Stimulated activated CD8-positive, alpha-beta memory T cell treated with anti-CD3 and anti-CD28 coated beads, Interleukin-15, amount 100 ng/mL, for 4 hours (primary cell): ENCODE measurements at places on chromosomes 4 and X.

- no peak for DNase-seq
These were observed 29.0 kb upstream of the GPM6B start for GRCh38 chrX:13845721-13846378.

GRCh38 chr4:14254252-14254651, 626.7 kb upstream of the BOD1L1 start:
- no peak for DNase-seq

DNA sequence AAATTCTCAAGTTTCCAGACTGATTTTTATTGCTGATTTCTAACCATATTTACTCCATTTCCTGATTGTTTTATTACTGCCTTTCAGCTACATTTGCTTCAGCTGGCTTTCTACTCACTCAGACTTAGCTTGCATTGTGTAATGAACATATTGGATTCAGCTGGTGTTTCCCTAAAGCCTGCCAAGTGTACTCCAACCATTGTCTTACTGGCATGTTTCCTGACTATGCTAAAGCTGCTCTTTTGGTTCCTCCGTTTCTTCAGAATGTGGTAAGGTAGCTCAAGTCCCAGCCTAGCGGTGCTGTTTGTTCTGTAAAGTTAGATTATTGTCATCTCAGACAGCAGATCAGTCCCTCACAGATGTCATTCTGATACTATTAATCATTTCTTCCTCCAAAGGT, 53.1 kb upstream of the GLRA2 start:
- no peak for DNase-seq

DNA sequence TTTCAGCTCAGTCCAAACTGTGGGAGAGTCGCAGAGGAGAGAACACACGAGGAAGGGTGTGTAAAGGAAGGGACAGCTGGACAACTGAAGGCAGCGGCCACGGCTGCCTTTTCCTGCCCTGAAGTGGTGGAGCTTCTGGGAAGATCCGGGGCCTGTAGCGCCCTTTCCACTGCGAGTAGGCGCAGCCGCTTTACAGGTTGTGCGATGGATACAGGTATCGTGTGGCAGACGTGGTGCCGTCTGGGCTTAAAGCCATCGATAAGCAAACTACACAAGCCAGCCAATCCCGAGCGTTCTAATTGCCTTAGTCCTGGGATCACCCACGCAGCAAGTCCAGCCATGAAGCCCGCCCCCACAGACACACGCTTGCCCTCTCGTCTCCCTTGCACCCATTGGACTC, 15.4 kb downstream of the NKX6-1 start:
- DNase-seq, result no peak

DNA sequence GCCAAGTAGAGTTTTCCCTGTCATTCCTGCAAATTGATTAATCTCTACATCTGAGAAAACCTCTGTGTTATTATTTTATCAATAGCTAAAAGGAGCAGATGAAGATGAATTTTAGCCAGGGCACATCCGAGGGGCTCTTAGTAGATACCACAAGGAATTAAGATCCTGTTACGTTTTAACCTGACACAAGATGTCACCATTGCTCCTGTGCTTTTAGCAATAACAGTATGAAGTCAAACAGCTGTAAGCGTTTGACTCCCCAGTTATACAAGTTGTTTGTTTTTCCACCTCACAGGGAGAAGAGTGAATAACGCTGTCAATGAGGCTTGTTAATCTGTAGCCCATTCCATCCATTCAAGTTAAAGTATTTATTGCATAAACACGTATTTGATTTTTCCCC, 76.0 kb upstream of the AP1S2 start:
- DNase-seq, result no peak

- no peak for DNase-seq
These were observed 87.6 kb upstream of the TSPAN7 start for GRCh38 chrX:38473701-38474100.

DNA sequence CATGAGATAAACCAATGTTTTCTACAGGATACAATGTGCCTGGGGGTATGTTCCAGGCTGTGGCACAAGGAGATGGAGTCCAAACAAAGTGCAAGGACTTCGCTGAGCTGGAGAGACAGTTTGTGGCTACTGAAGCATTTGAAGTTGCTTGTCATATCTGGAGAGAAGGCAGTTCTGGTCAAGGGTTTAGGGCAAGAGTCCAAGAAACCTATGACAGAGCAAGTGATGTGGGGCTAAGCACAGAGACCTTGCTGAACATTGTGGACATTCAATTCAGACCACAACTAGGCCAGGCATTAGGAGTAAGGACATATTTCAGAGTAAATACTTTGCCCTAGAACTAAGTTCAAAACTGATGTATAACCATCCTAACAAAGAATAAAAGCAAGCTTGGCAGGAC, 34.8 kb downstream of the MAGED4B start:
- no peak for DNase-seq

DNA sequence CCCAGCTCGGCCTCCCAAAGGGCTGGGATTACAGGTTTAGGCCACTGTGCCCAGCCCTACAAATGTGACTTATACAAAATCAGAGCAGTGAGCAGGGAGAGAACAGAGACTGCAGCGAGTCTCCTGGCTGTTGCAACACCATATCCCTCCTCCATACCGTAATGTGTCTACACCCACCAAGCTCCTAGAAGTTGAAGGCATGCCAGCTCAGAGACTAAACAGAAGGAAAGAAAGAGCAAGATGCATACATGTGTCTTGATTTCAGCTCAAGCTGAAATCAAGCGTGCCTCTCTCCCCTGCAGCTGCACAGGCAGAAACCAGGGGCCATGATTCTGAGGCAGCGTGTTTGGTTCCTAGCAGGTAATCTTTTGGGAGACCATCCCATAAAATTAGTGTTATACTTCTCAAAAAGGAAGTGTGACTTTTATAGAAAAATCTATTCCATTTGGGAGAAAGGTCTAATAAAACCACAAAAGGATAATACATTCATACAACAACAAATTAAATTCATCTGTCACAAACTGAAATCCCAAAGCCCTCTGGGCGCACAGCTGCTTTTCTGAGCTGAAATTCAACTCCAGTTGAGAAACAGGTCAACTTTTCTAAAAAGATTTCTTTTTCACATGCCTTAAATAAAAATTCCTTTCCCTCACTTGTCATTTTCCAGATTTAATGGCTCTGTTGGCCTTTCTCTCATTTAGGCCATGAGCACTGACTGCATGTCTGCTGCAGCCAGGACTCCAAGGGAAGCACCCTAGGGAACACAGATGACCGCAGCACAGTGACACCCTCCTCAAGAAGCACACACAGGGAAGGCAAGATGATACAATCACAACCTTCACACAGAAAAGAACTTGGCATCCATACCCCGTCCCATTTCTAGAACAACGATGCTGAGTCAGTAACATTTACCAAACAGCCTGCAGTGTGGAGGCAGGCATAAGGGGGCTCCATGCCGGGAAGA, 34.4 kb downstream of the AFAP1 start:
- no peak for DNase-seq

GRCh38 chrX:18548996-18549395, 122.9 kb downstream of the RS1 start:
- DNase-seq, result no peak

DNA sequence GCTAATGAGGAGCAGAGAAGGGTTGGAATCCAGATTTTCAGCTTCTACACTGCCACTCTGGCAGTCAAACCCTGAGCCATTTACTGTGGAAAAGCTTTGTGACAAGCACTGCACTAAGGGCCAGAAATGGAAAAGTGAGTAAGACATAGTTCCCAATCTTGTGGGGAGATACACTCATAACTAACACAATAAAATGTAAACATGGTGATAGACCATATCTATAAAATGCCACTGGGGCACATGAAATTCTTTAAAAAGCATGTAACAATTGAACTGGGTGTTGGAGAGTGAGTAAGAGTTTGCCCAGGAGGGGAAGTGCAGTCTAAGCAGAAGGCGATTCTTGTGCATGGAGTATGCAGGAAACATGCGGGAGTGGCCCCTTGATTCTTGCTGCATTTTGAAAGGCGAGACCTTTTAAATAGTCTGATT, 32.0 kb upstream of the ANXA5 start:
- DNase-seq, result no peak

DNA sequence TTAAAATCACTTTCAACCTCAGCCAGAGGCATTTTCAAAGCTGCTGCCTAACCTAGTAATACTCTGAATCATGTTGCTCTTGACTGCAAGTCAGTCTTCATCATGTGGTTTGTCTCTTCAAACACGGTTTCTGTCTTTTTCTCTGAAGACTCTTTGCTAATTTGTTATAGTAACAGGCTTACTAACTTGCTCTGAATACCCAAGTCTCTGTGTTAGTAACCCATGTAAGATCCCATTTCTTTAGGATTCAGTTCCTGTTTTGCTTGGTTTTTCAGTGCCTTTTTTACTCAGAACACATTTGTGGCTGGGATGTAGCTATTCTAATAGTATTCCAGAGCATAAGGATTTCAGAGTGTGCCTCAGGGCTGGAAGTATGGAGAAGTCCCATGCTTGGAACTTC, 1450.6 kb upstream of the IGFBP7 start:
- DNase-seq, result no peak

GRCh38 chr4:107548211-107548905, 171.7 kb downstream of the PAPSS1 start:
- DNase-seq, result no peak

DNA sequence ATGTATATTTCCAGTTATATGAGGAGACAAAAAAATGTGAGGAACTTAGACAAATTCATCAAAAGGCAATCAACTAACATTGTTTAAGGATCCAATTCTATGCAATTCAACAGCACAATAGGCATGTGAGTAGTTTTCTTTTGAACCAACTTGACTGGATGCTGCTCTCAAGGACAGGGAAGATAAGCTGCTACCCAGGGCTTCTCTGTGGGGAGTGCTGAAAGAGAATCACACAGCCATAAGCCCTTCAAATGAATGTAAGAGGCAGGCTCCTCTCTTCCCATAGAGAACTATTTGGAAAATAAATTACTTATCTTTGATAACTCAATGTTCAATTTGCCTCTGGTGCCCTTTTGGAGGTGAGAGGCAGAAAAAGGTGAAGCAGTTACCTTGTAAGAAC, 1413.6 kb downstream of the PCDH7 start:
- DNase-seq, result no peak

DNA sequence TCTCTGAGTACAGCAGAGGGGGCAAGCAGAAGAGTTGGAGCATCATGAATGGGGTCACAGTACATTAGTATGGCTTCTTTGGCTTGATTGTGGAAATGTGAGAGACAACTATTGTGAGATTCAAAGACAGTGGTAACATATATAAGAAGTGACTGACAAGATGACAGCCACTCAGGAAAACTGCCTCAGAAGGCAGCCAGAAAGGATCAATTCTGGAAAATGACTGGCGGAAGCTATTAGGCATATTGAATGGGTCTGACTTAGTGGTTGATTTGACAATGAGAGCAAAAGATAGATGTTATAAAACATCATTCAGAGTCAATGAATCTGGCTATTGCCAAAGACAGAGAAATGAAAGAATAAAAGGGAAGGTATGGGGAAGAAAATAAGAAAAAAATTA, 345.5 kb upstream of the MAGEB2 start:
- DNase-seq, result no peak

DNA sequence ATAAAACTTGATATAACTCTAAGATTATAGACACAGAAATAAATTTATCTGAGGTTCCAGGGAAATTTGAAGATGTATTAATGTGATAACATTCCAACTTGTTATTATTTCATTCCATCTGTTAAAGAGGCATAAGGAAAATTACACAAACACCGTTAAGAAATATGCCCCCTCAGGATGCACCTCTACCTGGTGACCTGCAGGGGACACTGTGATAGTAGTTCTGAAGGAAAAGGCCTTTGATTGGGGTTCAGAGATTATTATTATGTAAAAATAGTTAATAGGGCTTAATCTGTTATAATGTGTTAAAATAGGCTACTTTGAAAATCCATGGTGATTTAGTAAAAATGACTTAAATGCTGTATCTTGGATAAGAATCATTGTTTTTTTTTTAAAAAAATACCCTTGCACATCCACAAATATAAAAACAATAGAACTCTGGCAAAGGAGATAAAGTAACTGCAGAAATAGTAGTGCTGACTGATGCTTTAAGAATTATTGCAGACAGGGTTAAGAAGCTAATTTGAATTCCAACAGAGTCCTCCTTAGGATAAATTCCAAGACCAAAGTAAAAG, 6.1 kb upstream of the ABRAXAS1 start:
- DNase-seq, result no peak

DNA sequence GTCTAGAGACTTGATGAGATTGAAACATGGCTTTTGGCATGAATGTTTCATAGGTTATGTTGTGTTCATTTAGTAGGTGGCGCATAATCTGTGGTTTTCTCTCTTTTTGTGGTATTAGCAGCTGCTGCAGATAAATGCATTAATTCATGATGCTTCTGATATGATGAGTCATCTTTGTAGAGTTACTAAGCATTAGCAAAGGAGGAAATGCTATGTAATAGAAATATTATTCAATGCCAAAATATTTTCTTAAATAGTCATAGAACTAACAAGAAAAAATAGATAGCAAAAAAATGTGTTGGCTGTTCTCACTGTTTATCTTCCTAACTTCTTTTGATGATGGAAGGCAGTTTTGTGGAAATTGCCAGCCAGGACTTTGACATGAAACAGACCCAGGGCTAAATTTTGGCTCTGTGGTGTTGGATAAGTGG, 3.6 kb downstream of the ZXDB start:
- DNase-seq, result no peak

- DNase-seq, result no peak
These were observed 115.4 kb upstream of the NDST4 start for GRCh38 chr4:115228851-115229250.

DNA sequence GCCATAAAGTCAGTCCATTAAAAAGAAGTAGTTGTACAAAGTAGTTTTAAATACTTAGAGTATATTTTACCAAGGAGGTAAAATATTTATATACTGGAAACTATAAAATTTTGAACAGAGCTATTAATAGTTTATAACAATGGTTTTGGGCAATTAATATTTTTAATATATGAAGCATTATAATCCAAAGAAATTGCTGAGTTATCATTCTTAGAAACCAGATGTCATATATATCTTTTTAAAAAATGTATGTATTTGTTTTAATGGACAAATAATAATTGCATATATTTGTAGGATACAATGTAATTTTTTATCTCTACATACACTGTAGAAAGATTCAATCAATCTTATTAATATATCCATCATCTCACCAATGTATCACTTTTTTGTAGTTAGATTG, 207.8 kb downstream of the CXXC4 start:
- DNase-seq, result no peak

DNA sequence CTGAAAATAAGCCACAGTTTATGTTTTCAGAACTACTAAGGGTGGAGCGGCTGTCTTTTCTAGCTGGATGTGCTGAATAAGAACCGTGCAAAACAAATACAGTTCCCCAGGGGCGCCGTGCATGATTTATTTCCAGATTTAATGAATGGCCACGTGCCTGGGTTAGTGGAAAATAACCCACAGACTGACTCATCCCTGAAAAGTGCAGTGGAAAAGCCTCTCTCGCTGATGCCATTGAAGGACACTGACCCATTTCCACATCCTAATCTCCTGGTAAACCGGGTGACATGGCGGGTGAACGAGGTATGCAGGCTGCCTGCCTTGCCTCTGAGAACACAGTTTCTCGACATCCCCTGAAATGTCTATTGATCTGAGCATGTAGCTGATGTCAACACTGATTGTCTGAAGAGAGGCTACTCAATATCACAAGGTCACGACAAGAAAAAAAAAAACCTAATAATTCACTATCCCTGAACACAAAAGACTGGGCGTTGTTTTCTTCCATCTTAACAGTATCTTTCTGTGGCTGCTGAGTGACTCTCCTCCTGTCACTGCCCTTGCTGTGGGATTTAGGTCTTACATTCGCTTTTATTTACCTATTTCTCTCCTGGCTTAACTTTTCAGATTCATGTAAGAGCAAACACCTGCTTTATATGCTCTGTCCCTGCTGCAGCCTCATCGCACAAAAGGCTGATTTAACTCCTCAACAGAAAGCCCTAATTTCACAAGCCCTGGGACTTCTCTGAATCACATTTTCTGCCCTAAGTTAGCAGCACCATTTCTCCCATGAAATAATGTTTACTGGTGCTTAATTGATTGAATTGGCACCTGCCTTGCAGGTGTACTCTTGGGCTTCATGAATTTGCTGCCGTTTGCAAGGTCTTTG, 76.9 kb upstream of the SCOC start:
- DNase-seq, result no peak
